Heart left ventricle (tissue), 16 donors: ENCODE measurements at places on chromosomes 6 and 20.

DNA sequence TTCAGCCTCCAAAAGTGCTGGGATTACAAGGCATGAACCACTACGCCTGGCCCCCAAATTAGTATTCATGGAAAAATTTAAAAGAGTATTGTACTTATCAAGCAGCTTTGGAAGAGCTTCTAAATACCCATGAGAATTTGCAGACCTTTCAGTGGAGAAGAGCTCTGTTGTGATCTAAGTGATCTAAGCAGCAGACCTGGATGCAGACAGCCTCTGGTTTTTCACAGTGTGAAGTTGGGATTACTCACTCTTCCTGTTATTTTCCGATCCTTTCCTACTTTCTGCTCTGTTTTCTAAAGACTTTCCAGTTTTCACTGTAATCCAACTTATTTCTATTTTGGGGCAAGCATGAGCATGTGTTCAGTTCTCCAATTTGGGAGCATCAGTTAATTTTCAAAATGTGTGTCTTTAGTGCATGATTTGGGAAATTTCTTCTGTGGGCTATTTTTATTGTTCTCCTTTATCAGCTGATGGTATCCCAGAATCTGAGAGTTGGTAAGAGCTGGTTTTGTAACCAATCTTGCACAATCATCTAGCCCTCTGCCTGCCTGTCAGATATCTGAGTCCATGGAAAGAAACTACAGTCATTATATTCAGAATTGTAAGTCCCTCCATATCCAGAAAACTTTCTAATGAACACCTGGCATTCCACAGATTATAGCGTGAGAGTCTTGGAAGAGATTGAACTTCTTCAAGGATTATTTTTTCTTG is 207.7 kb upstream of the DTNBP1 start:
- no peak for DNase-seq

- DNase-seq, result no peak
Measured at GRCh38 chr20:18719426-18719825, 94.2 kb upstream of the SCP2D1 start.

- no peak for DNase-seq
Measured at GRCh38 chr6:75963569-75963968, 108.9 kb downstream of the IMPG1 start.

- no peak for DNase-seq
Measured at GRCh38 chr6:137149035-137149393, 24.4 kb downstream of the IL22RA2 start.

DNA sequence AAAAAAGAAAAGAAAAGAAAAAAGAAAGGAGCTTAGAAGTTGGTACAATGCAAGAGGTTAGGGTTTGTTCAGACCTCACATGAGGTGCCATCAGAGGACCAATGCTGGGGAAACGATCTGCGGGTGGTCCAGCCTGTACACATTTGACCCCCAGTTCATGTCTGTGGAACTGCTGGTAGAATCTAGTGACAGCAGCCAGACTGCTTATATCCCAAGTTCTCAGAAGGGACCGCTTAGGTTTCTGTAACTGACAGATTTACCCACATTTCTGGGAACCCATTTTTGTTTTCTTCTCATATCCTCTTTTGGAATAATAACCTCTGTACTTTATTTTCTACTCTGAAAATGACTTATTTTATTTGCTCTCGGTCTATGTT is 4.7 kb downstream of the PPP1R18 start:
- DNase-seq, result no peak

- no peak for DNase-seq
Measured at GRCh38 chr6:51049983-51050877, 231.6 kb downstream of the TFAP2B start.

DNA sequence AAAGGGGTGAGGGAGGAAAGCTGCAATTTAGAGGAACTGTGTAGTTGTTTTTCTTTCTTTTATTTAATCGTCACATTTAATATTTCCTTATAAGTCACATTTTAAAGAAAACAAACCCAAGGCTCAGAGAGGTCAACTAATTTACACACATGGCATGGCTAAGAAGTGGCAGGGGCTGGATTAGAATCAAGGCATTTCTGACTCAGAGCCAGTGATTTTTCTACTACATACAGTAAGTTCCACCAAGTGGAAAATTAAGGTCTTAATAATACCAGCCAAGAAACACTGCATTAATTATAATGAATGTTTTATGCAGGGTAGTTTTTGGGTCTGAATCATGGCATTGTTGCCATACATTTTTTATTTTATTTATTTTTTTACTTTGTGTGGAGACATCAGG is 607.7 kb upstream of the CITED2 start:
- no peak for DNase-seq

DNA sequence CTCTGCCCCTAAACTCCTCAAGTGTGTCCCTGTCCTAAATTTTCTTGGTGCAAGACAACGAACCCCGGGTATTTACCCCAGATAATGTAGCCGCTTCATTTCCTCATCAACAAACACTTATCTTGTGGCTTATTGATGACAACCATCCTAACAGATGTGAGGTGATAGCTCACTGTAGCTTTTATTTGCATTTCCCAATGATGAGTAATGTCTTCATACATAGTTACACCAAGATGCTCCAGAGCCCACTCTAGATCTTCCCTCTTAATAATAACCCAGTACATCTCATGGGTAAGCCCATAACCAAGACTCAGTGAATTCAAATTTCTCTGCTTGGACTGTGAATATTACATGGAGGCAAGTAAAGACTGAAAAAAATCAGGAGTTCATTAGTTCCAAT is 48.2 kb upstream of the BEND6 start:
- DNase-seq, result no peak

DNA sequence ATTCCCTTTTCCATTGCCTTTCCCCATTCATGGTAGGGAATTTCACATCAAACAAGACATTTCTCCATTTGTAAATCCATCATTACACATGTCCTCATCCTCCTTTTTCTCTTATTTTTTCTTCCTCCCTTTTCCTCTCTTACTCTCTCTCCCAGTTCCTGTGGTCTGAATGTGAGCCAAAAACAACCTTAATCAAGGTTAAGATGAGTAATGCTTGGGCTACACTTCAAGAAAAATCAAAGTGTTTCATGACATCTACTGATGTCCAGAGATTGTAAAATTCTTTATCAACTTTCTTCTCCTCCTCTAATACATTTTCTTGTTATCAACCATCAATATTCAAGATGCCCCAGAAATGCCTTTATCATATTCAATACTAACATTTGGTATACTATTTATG is 208.0 kb upstream of the PRND start:
- DNase-seq, result no peak

DNA sequence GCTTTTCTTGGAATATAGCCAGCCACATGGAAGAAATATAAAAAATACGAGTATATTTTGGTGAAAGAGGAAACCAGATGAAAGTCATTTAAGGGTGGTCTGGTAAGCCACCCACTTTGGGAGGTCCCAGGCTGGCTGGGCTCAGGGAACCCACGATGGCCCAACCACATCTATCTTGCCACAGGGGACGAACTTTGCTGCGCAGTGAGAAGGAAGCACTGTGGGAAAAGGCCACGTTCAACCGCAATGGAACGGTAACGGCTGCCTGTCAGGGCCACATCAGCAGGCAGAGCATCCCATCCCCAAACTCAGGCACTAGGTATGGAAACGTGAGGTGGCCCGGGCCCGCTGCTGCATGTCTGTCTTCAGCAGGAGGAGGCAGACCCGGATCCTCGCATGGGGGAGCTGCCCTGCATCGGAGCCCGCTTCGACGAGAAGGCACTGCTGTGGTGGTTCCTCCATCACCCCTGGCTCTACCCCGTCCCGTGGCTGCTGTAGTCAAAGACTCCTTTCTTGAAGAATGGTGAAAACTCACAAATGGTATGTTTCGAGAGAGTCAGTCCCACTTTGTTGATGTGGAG is 300.4 kb downstream of the KIF16B start:
- DNase-seq, result no peak

DNA sequence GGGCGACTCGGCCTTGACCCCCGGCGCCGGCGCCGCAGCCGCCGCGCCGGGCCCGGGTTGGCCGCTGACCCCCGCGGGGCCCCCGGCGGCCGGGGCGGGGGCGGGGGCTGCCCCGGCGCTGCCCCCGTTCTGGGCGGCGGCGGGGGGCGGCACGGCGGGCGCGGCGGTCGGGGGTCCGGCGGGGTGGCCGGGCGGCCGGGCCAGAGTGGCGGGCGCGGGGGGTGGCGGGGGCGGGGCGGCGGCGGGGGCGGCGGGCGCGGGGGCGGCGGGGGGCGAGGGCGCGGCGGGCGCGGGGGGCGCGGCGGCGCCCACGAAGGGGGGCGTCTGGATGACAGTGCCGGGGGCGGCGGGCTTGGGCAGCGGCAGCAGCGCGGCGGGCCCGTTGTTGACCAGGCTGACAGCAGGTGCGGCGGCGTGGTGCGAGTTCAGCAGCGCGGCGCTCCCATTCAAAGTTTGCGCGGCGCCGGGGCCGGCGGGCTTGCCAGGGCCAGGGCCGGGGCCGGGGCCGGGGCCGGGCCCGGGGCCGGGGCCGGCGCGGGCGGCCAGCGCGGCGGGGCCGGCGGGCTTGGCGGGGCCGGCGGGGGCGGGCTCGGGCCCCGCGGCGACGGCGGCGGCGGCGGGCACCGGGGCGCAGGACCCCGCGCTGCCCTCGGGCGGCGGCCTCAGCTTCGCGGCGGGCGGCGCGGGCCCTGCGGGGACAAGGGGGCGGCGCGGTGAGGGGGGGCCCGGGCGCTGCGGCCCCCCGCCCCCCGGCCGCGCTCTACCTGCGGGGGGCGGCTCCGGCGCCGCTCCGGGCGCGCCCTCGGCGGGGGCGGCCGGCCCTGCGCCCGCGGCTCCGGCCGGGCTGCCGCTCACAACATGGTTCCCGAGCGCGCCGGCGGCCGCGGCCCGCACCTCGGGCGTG is 659 bp downstream of the TAF4 start:
- no peak for DNase-seq

GRCh38 chr6:127090051-127090450 is 28.4 kb upstream of the RSPO3 start:
- no peak for DNase-seq

GRCh38 chr6:97068211-97068610 is 143.7 kb downstream of the KLHL32 start:
- DNase-seq, result no peak

GRCh38 chr20:48455651-48456365 is 372.0 kb downstream of the PREX1 start:
- no peak for DNase-seq

GRCh38 chr6:96391776-96392360 is 129.7 kb upstream of the UFL1 start:
- DNase-seq, result no peak

- DNase-seq, result no peak
Measured at GRCh38 chr6:13776602-13777001, 37.8 kb downstream of the MCUR1 start.
